Activated T-helper 9 cell treated with anti-CD3 and anti-CD28 coated beads, Interleukin-2, amount 50 U/mL, for 16 hours (primary cell): ENCODE measurements at places on chromosomes 2 and 18.

GRCh38 chr2:8310557-8311455 lies 371.1 kb upstream of the ID2 start:
- peak; percentile 32 for DNase-seq

GRCh38 chr2:84894131-84894586 lies 11.3 kb upstream of the TMSB10 start:
- DNase-seq: no peak

GRCh38 chr2:172582656-172583055 lies 26.8 kb downstream of the PDK1 start:
- no peak for DNase-seq

DNA sequence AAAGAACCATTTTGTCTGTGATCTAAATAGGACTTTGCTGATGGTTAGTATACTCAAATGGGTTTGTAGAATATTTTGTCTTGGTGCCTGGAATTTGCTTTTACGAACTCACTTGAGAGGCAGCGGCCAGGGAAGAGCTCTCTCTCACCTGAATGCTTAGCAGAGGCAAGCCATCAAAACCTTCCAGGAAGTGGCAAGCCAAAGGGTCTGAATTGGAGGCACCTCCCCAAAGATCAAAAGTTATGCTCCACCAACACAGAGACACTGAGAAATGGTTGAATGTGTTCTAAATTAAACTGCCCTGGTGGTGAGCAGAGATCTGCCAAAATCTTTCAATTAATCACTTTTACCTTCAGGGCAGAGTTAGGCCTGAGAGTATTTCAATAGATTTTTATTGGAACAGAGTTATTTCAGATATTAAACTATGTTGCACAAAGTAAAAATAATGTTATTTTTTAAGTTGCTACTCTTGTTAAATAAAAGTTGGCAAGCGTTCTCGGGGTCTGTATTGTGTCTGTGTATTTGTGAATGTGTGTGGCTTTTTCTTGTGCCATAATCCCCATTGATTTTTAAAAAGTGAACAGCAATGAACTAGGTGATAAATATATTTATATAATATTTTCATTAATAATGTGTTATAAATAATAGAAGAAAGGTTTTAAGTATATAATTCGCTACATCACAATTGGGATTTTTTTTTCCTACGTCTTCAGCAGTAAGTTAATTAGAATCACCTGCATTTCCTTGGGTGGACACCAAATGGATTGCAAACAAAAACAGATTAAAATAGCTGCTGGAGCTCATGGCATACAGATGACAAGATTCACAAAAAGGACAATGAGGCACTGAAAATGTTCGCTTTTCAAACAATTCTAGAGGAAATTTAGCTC lies 416.1 kb downstream of the ARHGAP15 start:
- DNase-seq: no peak

DNA sequence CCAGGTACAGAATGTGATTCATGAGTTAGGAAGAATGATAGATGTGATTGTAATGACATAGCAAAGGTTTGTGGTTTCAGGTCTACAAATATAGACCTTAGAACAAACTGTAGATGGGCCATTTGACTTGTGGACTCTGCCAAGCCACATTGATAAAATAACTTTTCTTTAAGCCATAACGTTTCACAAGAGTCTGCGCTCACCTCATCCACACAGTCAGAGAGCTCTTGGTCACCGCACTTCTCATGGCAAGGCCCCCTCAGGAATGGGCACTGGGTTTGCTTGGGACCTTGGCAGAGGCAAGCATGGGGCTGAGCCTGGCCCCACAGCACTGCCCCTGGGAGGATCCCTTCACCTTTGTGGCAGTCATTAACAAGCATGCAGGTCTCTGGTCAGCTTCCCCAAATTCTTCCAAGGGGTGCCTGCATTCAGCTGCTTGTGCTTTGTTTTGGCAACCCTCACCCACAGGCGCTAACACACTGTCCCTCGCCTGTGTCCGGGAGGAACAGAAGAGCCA lies 14.0 kb downstream of the ARMC9 start:
- no peak for DNase-seq

DNA sequence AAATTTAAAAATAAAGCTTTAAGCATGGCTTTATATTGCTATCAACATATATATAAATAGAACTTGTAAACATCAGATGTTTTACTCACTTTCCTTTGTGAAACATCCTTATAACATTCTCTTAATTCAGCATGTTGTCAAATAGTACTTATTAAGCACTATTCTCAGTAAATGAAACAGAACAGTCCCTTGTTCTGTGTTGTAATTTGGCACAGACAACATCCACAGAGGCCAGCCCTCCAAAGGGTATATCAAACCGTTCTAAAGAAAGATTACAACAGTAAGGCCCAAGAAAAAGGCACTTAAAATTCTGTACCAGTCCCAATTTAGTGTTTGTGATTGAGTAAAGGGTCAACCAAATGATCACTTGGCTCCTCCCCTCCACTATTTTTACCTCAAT lies 46.0 kb downstream of the GAREM1 start:
- no peak for DNase-seq

DNA sequence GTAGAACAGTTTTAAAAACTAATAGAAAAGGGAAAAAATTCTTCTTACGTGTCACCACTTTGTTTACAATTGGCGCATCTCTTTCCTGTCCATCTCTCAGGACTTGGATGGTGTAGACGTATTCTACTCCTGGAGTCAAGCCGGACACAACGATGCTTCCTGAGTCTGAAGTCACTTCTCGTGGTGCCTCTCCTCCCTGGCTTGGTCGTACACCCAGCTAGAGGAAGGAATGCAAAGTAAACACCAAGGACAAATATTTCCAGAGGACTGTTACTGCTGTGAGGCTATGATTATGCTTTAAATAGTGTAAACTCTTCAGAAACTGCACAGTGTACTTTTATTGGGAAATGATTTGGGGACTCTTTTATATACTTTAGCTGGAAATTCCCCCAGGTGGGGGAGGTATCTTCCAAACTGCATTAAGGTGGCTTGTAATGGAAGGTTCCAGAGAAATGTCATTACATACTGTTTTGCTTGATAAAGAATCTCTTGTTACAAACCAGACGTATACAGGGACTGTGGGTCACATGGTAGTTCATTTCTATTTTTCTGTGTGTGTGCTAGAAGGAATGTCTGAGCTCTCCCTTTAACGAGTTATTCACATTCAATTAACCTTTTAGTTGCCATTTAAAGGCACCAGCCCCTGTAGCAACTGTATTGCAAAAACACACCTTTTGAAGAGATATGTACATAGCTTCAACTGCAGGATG lies 38.1 kb downstream of the FN1 start:
- DNase-seq: no peak

- DNase-seq: no peak
Measured at GRCh38 chr2:180364719-180365118, 357.6 kb upstream of the CWC22 start.

DNA sequence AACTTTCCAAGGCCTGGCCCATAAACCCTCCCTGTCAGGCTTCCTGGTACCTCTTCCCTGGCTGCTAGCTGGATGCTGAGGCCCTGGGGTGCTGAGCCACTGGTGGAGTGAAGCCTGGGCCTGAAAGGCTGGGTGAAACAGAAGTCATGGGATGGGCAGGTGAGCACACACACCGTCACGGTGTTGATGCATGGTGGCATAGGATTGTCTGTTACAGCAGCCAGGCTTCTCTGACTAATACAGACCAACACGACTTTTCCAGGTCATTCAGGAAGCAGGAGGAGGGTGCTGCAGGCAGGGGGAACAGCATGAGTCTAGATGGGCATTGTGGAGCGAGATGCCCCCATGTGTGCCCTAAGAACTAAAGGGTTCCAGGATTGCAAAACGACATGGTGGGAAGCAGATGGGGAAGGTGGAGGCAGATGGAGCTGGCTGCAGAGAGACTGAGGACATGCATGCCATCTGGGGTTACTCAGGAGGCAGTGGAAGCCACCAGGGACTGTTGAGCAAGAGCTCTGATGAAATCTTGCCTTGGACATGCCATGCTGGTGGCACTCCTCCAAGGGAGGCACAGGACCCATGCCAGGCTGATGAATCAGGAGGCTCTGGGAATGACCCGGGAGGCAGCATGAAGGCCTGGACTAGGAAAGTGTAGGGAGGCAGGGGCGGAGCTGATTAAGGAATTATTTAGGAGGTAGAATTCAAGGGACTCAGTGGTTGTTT lies 480.9 kb downstream of the TSN start:
- no peak for DNase-seq

DNA sequence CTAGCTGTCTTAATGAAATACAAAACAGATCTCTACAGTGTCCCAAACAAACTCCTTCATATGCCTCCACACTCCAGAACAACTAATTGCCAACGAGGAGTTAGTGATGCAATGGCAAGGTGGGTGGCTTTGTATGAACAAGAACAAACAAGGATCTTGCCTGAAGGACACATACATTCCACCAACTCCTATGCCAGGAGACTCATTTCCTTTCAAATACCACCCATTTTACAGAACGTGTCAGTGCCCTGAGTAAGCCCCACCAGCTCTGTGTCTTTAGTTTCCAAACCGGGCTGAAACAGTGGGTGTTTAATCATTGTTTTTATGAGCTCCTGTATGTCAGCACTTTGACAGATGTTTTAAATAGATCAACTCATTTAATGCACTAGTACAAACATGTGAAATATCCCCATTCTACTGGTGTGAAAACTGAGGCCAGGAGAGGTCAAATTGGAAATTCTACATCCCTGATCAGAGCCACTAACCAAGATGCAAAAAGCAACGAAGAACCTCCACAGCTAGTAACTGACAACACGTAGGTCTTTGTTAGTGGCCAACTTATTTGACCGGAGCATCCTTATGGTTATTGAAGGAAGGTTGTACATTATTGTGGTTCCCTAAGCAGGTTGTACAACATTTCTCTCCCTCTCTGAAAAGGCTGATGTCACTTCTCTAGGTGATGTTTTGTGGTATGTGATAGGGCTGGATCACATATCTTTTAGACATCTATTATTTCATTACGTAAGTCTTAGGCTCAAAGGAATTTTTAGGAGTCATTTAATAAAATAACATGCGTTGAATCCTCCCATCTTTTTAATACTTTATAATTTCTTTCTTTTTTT lies 534.9 kb upstream of the TNP1 start:
- DNase-seq: no peak

DNA sequence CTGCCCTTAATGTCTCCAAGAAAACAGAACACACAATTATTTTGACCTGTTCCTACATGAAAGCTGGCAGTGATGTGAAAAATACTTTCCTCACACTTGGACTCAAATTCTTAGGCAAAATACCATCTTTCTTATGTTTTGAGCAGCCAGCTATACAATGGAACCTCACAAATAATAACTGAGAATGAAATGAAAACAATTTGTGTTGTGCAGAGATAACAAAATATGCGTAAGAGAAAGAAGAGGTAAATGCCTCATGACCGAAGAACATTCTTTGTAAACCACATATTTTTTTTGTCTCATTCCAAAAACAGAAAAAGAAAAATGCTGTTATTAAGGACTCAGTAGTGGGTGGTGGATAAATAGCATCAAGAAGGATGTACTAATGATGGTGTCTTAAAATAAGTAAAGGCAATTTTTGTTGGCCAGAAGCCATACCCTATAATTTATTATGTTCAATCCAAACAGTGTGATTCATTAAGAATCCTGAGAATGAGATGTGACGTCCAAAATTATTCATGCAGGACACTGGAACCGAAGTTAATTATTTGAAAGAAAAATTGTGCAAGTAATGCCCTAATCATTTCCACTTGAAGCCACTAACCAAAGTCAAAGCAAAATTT lies 193.0 kb upstream of the NETO1 start:
- no peak for DNase-seq
